Hematopoietic multipotent progenitor cell treated with erythropoietin and hydrocortisone succinate and interleukin-3 and kit ligand, for 8 days (in vitro differentiated cells): ENCODE measurements at places on chromosomes 4 and X.
A peak's percentile ranks its signal among the peaks of the same experiment; 100 is the strongest.

- no peak for DNase-seq
These were observed 5.7 kb upstream of the TMEM150C start for GRCh38 chr4:82567444-82567843.

DNA sequence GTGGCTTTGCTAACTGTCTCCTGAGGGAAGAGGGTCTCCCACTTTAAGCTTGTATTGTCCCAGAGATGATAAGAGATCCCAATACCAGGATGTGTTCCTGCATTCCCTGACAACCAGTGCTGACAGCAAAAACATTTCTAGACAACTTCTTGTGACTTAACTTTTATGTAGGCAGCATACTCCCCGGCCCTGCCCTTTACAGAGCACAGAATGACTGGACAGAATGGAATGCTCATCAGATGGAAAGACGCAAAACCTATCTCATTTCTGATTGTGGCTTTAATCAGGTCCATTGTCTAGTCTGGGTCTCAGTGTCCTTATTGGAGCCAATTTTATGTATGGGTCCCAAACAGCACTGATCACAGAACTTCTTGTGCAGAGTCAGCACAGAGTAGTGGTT, 18.2 kb upstream of the PLAC1 start:
- no peak for DNase-seq

- no peak for DNase-seq
These were observed 1.3 kb downstream of the FAM149A start for GRCh38 chr4:186105647-186106321.

- DNase-seq: no peak
These were observed 226.3 kb downstream of the KCNIP4 start for GRCh38 chr4:21722157-21722839.

- no peak for DNase-seq
These were observed 408.6 kb upstream of the ACTRT1 start for GRCh38 chrX:128460835-128461234.

DNA sequence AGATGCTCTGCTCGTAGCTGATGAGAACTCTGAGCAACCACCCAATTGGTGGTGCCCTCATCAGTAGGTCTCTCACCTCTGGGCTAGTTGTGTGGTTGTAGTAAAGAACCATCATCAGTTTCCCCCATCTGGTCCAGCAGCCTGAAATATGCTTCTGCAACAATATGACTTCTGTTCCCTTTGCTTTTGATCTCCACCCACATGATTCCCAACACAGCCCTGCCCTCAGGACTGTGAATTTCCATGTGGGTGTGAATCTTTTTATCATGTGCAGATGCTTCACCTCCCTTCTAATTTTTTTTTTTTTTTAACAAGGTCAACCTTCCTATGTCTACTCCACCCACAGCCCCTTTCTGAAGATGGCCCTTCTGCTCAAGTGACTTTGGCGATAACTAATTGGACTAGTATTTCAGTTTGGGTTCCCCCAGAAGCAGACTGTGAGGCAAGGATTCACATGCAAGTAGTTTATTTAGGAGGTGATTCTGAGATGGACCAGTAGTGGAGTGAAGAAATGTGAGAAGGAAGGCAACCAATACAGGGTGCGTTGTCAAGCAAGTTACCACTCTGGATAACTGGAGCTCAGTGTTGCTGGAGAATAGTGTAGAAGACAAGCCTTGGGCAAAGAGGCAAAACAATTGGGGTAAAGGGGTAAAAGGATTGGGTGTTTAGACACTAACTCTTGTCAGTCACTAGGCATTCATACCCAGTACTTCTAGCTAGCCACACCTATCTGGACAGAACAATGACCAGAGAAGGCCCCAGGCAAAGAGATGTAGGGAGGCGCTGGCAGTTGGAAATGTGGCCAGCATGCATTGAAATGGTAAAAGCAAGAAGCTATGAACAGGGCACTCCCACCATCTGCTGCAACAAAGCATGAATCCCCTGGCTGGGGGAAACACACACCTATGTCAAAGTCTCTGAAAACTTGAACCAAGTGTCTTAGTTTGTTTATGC, 466.2 kb downstream of the BCOR start:
- DNase-seq: no peak

GRCh38 chr4:23733476-23733875, 156.4 kb downstream of the PPARGC1A start:
- DNase-seq: no peak

- no peak for DNase-seq
These were observed 107.5 kb downstream of the GUCY2F start for GRCh38 chrX:109374262-109374960.

- no peak for DNase-seq
These were observed 29.6 kb downstream of the TRIM2 start for GRCh38 chr4:153233761-153234371.

DNA sequence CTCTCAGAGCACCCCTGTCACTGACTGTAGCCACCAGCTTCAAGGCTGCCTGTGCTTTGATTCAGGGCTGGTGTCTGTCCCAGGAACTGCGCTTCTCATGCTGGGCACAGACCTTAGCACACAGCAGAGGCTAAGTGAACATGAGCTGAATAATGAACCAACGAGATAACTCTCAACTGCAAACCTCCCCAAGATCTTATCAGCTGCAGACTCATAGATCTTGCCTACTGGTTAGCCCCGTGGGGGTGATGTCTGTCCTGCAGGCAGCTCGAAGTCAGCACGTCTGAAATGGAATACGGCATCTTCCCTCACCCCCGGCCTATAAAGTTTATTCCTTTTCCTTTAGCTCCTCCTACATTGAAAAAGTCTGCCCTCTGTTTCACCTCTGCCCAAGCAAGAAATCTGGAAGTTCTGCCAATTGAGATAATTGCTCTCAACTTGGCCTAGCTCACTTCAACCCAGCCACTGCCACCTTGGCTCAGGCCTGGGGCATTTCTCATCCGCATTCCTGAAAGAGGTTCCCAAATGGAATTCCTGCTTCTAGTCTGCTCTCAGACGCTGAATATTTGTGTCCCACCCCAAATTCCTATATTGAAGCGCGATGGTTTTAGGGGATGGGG, 73.7 kb downstream of the GATB start:
- no peak for DNase-seq

GRCh38 chr4:33067221-33067620, 2347.1 kb downstream of the PCDH7 start:
- no peak for DNase-seq

GRCh38 chrX:136192135-136192534, 44.8 kb downstream of the FHL1 start:
- DNase-seq: no peak

DNA sequence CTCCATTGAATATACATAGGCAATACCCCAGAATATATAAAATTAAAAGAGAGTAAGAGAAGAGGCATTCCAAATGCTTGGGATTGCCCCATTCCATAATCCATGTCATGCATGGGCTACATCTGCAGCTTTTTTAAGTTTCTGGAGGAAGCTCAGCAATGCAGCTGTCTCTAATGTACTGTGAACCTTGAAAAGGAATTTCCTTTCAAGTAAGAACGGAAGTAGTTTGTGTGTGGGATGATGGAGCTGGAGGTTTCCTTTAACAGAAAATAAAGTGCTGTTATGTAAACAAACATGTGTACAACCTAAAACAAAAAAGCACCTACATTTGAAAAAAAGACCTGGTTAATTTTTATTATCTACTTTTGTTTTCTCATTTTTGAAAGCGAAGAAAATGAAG, 303.5 kb downstream of the BMPR1B start:
- no peak for DNase-seq

DNA sequence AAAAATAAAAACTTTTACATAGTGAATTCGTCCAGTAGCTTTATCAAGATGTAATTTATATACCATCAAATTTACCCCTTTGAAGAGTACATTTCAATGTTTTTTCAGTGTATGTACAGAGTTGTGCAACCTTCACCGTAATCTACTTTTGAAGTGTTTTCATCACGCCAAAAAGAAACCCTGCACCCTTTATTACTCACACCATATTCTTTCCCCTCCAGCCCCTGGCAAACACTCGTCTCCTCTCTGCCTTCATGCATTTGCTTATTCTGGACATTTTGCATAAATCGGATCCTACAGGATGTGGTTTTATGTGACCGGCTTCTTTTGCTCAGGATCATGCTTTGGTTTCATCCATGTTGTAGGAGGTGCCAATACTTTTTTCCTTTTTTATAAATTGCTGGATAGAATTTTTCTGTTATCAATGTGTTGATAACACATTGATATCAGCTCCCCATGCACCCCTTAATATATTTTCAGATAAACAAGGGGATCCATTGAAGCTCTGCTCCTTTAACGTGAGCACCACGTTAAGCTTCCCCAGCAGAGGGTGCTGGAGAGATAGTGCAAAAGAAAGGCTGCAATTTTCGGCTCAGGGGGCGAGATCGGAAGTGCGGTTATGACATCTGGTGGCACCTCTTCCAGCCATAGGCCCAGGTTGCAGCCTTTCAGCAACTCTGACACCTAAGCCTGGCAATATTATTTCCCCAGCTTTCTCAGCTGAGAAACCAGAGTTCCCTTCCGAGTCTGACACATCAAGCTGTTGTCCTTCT, 100.1 kb upstream of the VCX3B start:
- DNase-seq: peak; percentile 1

GRCh38 chr4:184978211-184978610, 40.1 kb upstream of the HELT start:
- DNase-seq: no peak

DNA sequence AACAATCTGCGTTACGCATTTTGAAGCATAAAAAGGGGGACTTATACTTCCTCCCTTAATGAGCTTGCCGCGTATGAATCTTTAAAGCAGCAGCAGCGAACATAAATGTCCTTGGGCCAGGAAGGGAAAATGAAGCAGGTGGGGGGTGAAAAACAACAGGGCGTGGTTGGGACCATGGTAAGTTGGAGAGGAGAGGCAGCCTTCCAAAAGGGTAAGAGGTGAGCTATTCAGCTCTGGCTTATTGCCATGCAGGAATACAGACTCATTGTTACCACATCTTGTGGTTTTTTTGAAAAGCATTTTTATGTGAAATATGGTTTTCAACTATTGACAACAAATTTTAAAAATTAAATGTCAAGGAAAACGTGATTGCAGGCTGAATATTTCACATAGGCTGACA, 710.7 kb upstream of the FAM241A start:
- DNase-seq: no peak

DNA sequence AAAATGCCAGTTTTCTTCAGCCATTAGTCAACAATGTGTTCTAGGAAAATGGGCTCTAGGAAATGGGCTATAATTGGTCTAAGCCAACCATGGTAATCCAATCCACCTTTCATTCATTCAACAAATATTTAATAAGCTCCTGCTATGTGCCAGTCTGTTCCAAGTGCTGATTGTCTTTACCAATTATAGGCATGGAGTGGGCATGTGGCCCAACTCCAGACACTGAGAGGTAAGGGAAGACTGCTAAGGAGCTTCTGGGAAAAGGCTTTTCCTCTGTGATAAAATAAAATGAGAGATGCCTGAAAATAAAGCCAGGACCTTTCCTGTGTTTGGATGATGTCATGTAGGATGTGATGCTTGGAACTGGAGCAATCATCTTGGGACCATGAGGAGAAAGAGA, 43.3 kb downstream of the HOPX start:
- DNase-seq: no peak

DNA sequence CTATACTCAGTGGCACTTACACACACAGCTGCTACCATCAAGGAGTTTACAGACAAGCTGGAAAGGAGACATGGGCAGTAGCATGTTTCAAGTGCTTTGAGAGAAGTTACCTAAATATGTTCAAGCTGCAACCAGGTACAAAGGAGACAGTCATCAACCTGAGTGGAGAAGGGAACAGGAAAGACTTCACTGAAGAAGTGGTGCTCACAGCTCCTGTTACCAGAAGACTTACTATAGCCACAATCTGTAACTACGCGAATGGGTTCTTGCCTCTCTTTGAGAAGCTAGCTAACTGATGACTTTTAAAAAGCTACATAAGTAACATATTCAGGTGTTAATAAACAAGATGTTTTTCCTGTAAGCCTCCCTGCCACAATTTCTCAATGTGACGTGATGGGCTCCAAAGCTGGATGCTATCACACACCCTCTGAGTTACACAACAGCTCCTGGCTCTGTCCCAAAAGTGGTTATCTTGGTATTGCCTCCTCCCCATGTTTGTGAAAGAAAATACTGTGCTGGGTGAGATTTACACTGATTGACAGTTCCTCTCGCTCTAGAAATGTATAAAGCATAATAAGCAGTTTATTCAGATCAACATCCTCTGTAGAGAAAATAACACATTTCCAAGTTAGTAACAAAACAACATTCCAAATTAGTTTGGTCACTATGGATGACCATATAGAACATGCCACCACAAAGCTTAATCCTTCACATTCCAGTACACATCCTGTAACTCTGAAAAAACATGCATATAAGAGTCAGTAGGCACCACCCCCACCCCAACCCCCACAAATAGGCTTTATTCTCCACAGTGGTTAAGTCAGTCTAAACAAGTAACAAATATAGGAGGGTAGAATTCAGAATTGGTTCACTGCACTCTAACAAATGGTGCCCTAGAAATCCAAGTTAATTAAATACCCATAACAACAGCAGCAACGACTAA, 81.8 kb downstream of the FRYL start:
- peak; percentile 92 for DNase-seq

- no peak for DNase-seq
These were observed 1805.4 kb downstream of the C4orf33 start for GRCh38 chr4:130901321-130901720.

- no peak for DNase-seq
These were observed 141.4 kb downstream of the AMELX start for GRCh38 chrX:11434607-11435006.

GRCh38 chr4:7487998-7488671, 53.4 kb upstream of the PSAPL1 start:
- DNase-seq: no peak

- no peak for DNase-seq
These were observed 103.4 kb downstream of the CEP44 start for GRCh38 chr4:174387143-174387542.

DNA sequence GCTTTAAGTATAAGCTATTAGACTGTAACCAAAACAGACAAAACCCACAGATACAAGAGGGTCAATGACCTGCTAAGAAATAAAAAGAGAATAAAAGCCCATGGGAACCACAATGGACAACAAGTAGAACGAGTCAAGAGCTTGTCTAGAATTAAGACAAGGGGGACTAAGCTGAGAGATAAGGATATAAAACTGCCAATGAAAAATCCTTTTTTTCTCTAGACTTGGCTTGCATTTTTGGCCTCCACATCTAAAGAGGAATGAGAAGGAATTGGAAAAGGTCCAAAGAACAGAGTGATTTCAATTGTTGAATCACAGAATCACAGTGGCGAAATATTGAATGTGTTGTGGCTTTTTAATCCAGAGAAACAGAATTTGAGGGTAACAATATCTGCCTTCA, 135.7 kb downstream of the QDPR start:
- DNase-seq: no peak

GRCh38 chr4:140027101-140027500, 126.9 kb downstream of the MAML3 start:
- no peak for DNase-seq

- no peak for DNase-seq
These were observed 60.3 kb upstream of the CAMK2D start for GRCh38 chr4:113821856-113822255.

DNA sequence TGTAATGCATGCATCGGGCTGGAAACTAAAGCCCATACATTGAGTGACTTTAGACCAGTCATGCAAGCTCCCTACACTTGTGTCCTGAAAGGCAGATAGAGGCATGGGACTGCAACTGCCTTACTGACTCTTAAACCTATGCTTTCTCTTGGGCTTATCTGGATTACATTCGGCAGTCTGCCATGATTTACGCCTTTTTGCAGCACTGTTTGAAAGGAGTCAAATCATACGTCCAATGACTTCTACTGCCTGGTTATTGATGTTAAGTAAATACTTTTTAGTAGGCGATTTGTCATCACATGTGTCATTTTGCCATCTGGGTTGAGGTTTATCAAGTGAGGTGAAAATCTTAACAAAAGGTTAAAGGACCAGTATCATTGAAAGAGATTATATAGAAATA, 31.5 kb downstream of the SORBS2 start:
- no peak for DNase-seq
